NCI-H187 (cell line): ENCODE measurements at places on chromosomes 5 and 9.

DNA sequence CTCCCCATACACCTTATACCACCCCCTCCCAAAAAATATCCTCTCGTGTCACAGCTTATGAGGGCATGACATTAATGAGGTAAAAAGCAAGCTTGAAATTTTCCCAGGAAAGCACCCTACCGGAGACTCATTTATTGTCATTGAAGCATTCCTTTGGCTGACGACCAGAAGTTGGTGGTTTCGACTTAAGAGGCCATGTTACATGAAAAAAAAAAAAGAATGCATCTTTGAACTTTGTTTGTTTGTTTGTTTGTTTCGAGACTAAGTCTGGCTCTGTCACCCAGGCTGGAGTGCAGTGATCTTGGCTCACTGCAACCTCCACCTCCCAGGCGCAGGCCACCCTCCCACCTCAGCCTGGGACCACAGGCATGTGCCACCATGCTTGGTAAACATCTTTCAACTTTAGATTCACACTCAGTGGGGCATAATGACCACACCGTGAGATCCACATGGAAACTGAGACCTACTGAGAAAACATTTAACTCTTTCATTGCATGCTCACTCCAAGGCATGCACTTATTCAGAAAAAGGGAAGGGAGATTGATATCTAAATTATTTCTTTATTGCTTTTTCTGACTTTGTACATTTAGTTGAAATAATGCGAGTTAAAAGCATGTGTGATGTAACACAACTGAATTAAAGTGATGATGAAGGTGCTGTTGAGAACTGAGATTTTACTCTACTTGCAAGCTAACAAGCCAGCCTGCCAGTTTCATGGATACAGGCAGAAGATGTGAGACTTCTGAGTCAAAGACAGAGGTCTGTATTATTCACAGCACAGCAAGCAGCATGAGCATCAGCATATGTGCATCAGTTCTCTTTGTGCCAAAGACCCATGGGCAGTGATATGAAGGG is 5.1 kb upstream of the RAB14 start:
- DNase-seq: no peak

DNA sequence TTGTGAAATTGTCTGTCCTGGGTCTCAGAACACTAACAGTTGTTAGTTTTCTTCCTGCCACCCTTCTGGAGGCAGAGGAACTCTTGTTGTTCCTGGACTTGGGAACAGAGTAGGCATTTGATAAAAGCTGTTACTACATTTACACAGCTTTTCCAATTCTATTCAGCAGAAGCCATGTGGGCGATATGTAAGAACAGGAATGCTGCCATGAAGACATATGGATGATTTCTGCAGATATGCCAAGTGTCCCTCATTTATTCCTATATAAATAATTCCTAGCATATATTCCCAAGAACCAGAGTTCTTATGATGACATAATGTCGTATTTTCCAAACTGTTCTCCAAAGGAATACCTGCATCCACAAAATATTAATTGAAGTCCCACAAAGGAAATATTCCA is 135.9 kb upstream of the DAB2 start:
- no peak for DNase-seq

DNA sequence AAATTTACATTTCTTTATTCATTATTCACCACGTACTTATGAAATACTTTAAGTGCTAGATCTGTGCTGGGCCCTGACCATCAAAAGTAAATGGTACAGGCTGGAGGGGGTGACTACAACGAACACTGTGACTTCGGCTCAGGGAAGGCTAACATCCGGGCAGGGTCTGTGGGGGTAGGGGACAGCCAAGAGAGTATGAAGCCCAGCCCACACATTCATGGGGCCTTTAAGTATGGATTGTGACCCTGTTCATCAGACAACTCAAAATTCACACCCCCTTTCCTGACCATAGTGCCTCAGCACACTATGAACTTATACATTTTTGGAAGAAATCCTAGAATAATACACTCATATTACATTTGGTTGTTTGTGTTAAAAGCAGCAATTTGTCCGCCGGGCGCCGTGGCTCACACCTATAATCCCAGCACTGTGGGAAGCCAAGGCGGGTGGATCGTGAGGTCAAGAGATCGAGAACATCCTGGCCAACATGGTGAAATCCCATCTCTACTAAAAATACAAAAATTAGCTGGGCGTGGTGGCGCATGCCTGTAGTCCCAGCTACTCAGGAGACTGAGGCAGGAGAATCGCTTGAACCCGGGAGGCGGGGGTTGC is 33.3 kb downstream of the MORN5 start:
- DNase-seq: no peak

- no peak for DNase-seq
Observed at GRCh38 chr5:106092455-106092854, 1578.3 kb downstream of the EFNA5 start.

GRCh38 chr5:43588842-43589241 is 14.1 kb upstream of the NNT start:
- no peak for DNase-seq
